AG09319 (cell line): ENCODE measurements at places on chromosomes 4 and X.

DNA sequence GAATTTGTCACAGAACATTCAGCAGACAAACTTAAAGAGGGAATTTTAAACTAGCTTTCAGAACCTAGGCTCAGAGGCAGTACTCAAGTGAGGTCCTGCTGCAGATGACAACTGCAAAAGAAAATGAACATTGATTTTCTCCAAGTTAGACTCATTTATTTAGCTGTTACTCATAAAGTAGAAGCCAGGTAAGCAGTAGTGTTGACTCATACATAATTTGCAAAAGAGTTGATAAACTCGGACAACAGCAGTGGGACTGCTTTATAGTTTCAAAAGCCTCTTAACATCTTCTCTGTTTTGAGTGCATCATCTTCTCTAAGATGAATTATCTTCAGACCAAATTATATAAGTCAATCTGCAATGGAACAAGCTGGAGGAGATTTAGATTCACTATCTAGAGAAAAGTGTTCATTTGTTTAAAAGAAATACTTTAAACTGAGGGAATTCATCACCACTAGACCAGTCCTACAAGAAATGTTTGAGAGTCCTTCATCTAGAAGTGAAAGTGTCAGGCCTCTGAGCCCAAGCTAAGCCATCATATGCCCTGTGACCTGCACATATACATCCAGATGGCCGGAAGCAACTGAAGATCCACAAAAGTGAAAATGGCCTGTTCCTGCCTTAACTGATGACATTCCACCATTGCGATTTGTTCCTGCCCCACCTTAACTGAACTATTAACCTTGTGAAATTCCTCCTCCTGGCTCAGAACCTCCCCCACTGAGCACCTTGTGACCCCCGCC, 49.5 kb downstream of the COQ2 start:
- no peak for DNase-seq

- no peak for DNase-seq
Measured at GRCh38 chrX:49214416-49214815, 14.4 kb upstream of the SYP start.

- DNase-seq = no peak
Measured at GRCh38 chr4:54539500-54540029, 118.2 kb upstream of the KIT start.

DNA sequence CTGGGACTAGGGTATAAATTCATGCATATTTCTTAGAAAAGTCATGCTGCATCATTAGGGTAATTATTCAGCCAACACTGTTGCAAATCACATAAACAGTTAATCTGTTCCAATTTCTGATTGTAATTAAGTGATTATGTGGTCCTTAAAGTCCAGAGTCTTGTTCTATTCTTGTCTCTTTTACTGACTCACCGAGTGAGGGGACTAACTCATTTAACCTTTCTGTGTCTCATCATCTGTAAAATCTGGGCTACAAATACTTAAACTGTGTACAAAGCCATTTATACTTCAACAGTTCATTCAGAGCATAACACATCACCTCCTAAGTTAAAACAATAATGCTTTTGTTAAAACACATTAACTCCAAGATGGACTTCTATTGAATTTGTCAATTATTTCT, 65.4 kb upstream of the KLHL13 start:
- no peak for DNase-seq

GRCh38 chrX:63740382-63740781, 44.6 kb downstream of the ARHGEF9 start:
- no peak for DNase-seq

DNA sequence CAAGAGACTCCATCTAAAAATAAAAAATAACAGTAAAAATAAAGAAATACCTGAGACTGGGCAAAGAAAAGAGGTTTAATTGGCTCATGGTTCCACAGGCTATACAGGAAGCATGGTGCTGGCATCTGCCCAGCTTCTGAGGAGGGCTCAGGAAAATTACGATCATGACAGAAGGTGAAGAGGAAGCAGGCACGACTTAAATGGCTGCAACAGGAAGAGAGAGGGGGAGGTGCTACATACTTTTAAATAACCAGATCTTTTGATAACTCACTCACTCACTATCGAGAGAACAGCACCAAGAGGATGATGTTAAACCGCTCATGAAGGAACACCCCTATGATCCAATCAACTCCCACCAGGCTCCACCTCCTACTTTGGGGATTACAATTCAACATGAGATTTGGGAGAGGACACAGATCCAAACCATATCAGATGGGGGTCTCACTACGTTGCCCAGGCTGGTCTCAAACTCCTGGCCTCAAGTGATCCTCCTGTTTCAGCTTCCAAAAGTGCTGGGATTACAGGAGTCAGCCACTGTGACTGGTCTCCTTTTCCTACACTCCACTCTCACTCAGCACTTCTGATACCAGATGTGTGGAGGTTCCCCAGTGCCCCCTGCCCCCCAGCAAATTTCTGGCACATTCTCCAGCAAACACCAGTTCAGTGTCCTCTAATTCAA, 11.9 kb upstream of the ZNF157 start:
- DNase-seq = no peak

GRCh38 chr4:63232058-63232457, 1177.2 kb downstream of the TECRL start:
- DNase-seq = no peak

GRCh38 chr4:40579983-40580382, 49.7 kb downstream of the RBM47 start:
- no peak for DNase-seq

DNA sequence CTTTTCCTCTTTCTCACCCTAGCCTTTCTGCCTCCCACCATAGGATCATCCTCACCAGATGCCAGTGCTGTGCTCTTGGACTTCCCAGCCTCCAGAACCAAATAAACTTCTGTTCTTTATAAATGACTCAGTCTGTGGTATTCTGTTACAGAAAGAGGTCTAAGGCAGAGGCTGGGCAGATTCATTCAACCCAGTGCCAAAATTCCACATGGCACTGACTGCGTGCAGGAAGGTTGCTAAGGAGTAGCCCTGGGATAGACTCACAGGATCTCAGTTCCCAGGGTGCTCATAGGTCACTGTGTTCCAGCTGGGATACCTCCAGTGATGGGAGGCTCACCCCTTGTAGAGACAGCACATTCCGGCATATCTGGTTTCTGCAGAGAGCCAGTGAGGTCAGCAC, 22.0 kb downstream of the SORCS2 start:
- no peak for DNase-seq

DNA sequence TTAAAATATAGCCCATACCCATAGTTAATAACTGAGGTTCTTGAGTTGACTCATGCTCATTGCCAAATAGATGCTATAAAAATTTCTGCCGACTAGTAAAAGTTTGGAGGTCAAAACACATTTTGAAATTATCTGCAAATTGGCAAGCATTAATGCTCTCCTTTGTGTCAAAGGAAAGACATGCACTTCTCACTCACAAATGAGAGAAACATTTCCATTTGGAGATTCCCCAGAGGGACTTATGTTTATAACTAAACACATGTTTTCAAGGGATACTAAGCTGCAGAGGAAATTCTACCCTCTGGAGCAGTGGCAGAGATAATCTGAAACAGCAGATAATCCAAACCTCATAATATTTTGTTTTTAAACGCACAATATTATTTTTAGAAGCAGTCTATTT, 45.7 kb upstream of the CCDC160 start:
- no peak for DNase-seq

DNA sequence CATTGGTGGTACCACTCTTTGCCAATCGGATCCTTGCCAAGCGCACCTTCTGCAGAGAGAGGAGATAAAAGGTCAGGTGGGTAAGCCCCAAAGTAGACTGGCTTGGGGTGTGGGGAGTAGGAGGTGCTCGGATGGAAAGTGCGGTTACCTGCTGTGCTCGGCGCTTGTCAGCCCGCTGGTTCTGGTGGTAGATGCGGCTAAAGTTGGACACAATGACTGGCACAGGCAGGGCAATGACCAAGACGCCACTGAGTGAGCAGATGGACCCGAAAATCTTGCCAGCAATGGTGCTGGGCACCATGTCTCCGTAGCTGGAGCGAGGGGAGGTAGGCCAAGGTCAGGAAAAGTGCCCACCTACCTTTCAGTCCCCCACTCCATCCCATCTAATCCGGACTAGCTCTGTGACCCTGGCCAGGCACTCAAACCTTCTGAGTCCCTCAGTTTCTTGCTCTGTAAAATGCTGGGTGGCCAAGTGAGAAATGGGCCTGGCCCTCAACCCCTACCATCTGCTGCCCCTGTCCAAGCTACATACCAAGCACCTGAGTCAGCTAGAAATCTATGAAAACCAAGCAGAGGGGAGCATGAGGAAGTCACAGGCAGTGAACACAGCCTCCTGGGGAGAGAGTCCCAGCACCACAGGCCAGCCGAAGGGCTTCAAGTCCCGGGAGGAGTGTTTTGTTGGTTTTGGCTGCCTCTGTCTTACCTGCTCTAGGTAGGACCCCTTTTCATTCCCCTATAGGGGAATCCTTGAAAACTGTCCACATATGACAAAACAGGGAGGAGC, 4.7 kb downstream of the KCND1 start:
- DNase-seq = no peak

- DNase-seq = no peak
Measured at GRCh38 chrX:130994671-130995070, 63.5 kb upstream of the ARHGAP36 start.
